KBM-7 (cell line): ENCODE measurements at places on chromosomes 12 and 14.

GRCh38 chr12:56221232-56221756, 428 bp downstream of the RNF41 start:
- DNase-seq, result peak; percentile 56

DNA sequence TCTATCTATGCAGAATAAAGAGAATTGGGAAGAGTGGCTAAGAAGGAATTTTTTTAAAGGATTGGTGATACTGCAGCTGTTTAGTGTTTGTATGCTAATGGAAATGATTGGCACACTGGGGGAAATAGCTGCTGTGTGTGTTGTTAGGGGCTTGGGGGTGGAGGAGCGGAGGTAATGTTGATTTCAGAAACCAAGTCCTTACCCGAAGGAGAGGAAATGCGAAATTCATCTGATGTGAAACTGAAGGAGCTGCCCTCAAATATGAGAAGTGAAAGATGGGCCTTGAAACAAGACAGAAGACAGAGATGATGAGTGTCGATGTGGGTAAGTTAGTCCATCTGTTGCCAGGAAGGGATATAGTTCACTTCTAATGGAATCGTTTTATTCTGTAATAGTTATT, 21.2 kb upstream of the RNASE12 start:
- no peak for DNase-seq

GRCh38 chr12:92064422-92064821, 81.2 kb downstream of the BTG1 start:
- no peak for DNase-seq

DNA sequence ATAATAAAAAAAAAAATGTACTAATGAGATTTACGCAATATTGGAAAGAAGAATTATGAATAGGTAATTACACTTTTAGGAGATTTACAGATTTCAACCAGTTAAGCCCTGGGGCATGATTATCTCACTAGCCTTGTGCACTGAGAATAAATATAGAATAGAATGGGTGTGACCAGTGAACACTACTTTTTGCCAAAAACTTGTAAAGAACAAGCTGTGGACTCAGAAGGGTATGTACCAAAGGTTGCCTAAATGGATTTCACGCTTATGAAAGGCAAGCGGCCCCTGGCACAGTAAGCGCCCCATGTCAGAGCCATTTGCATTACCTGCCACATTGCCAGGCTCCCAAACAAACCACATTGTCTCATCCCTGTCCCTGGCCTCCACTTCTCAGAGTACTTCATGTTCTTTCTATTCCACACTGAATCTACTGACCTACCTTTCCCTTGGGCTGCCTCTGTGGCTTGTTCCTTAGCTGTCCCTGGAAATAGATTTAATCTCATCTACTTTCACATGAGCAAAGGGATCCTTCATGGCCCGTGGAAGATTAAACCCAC, 170.6 kb upstream of the DIO2 start:
- no peak for DNase-seq

DNA sequence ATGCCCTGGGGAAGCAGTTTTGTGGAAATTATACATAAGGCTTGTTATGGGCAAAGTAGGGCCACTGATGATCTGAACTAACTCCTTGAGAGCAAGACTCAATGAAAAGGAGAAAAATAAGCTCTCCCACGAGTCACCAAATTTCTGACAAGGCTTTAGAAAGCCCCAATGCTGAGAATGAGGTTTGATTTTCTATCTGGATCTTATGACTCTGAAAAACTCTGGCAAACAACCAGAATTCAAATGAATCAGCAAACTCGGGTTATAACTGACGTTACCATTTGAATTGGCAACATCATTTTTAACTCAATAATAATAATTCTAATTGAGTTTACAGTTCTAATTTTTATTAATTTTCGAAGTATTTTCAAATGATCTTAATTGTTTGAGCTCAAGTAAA, 79.1 kb downstream of the KCNK10 start:
- no peak for DNase-seq

GRCh38 chr12:39892146-39892545, 213.7 kb downstream of the SLC2A13 start:
- DNase-seq, result no peak

DNA sequence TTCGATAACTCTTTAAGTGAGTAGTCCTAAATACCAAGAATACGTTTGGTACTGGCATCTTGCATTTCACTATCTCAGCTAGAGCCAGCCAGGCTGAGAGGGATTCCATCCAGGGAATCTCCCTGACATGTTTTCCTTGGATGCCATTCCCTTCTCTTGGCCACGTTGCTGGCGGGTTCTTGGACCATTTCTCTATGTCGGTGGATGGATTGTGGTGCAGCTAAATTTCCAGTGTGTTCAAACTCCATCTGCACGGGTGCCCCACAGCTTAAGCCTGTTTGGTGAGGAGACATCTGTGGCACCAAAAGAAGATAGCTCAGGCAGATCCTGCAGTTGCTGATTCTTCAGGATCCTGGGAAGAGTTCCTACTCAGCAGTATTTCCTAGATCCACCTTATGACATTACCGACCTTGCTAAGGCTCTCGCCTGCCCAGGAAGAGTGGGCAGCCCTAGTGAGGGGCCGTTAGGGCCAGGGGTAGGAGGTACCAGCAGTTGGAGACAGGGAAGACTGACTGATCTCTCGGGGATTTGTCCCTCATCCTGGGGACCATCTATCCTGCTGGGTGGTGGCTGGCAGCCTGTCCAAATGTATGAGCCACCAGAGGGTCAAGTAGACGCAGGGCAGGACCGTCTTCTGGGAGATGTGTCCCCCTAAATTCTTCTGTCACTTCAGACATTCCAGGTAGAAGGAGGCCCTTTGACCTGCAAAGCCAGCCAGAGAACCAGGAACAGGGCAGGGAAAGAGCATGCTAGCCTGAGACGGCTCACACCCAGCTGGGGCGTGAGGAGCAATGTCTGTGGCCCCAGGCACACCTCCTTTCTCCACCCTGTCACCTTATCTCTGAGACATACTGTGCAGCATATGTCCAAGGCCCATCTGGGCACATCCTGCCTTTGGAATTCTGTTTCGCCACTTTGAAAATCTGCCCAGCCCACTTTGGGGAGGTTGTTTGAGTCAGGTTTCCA, 72.6 kb upstream of the CAPRIN2 start:
- no peak for DNase-seq

GRCh38 chr12:85152311-85152729, 116.2 kb downstream of the LRRIQ1 start:
- DNase-seq, result no peak

GRCh38 chr12:130041983-130042812, 120.1 kb upstream of the FZD10 start:
- DNase-seq, result peak; percentile 16

- DNase-seq, result no peak
These were observed 241.5 kb downstream of the SNAPC1 start for GRCh38 chr14:62003701-62004100.

DNA sequence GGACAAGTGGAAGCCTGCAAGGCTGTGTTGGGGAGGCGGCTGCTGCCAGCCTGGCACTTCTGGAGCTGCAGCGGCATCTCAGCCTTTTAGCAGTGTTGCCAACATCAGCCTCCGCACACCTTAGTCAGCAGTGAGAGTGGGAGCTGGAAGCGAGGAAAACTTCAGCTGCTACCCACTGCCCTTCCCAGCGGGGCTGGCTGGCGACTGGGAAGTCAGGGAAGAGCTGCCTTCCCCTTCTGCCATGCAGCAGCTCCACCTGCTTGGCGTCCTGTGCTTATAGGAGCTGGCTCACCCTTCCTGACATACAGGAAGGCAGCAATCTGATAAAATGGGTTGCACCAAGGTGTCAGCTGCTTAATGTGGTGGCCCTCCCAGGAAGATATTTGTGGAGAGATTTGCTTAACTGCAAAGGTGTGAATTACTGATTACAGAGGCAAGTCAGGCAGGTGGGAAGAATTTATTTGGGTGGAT, 15.4 kb upstream of the PLEKHG3 start:
- DNase-seq, result no peak

GRCh38 chr12:55875704-55876467, 33.1 kb upstream of the MMP19 start:
- no peak for DNase-seq

DNA sequence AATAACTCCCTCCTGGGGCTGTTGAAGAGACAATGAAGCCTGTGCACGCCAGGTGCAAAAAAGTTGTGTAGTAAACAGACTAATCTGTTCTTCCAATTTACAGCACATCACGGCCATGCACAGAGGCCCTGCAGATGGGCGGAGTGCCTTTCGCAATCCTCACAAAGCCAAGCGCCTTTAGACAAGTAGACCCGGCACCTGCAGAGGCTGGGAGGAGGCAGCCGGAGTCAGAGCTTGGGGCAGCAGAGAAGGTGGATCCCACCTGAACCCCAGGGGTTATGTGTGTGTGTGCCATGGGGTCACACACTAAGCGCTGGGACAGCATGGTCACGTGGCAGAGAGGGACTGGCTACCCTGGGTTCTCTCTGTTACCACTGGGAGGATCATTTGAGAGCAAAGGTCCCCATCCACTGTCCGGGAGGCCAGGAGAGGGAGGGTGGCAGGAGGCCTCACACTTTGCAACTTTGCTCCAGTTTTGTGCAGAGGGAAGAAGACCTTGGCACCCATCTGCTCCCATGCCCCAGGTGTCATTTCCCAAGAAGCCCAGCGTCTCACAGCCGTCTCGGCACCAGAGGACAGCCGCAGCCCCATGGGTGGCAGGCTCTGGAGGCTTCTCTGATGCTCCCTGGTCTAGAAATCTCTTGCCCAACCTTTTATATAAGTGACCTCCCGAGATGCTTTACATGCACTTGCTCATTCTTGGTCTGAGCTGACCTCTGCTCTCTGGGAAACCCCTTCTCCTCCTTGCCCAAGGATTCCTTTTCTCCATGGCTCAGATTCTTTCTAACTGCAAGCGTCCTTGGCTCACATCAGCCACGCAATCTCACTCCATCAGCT, 80.0 kb upstream of the DICER1 start:
- no peak for DNase-seq

- no peak for DNase-seq
These were observed 102.4 kb upstream of the ATF1 start for GRCh38 chr12:50661300-50662115.

DNA sequence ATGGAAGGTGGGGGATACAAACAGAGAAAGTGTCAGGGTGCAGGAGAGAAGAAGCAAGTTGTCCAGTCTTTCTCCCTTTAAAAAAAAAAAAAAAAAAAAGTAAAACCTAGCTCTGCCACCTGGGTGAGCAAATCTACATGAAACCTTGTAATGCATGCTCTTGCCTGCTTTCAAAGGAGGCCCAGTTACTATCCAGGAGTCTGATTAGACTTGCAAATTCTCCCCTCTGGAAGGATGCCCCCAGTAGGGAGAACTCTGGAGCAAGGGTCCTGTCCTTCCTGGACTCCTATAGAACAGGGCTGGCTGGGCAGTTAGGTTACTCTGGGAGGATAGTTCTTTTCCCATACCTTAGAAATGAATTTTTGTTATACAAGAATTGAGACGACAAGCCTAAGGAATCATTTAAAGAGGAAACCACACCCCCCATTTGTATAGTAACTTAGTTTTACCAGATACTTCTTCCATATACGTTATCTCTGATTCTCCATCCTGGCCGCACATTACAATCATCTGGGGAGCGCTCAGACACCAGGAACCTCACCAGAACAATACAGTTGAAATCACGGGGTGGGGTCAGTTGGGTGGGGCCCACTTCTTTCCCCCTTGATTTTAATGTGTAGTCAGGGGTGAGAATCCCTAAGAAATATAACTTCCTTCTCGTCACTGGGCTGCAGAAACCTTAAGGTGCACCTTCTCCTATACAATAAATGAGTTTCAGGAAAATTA, 30.5 kb downstream of the RAB35 start:
- no peak for DNase-seq
